Vein endothelial cell (primary cell): ENCODE measurements at places on chromosomes 16 and 17. TPM values are rescaled to one million over a fixed set of nuclear protein-coding genes. Genes with fewer than 3 reads are reported as not detected.

HOXB13 gene
- total RNA-seq, result under 0.01 TPM in 1 of 2 replicates, not detected in the other

ACSM3 gene
- 6.4 and 66.6 TPM in 2 replicates for total RNA-seq

KRT12 gene
- total RNA-seq, result not detected in 2 replicates

EXOC3L1 gene
- total RNA-seq, result 4.2 and 4.9 TPM in 2 replicates

SMIM36 gene
- total RNA-seq, result not detected in 2 replicates

EMP2 gene
- 18.9 and 20.2 TPM in 2 replicates for total RNA-seq

C17orf100 gene
- total RNA-seq, result 0.33 and 0.67 TPM in 2 replicates

UTP18 gene
- 27.8 and 37.1 TPM in 2 replicates for total RNA-seq

RNF135 gene
- 6.8 and 9.1 TPM in 2 replicates for total RNA-seq

HSD11B2 gene
- total RNA-seq, result 0.10 and 0.65 TPM in 2 replicates

SLC5A11 gene
- total RNA-seq, result 0.38 TPM in 1 of 2 replicates, not detected in the other

TELO2 gene
- total RNA-seq, result 27.9 and 32.3 TPM in 2 replicates

CES4A gene
- 1.9 and 2.0 TPM in 2 replicates for total RNA-seq

TMEM235 gene
- total RNA-seq, result not detected in 2 replicates

CCL8 gene
- 0.38 TPM in 1 of 2 replicates, not detected in the other for total RNA-seq

RND2 gene
- total RNA-seq, result under 0.01 and 0.10 TPM in 2 replicates

SMIM22 gene
- total RNA-seq, result not detected in 2 replicates

KCNH4 gene
- under 0.01 TPM in 1 of 2 replicates, not detected in the other for total RNA-seq

CACNG3 gene
- total RNA-seq, result not detected in 2 replicates

PAGR1 gene
- total RNA-seq, result 22.5 and 23.7 TPM in 2 replicates

TMEM238L gene
- total RNA-seq, result not detected in 2 replicates

PRR35 gene
- total RNA-seq, result not detected in 2 replicates

TMEM101 gene
- 33.1 and 50.0 TPM in 2 replicates for total RNA-seq

LPCAT2 gene
- total RNA-seq, result 46.7 and 60.0 TPM in 2 replicates

CENPX gene
- total RNA-seq, result 33.0 and 45.1 TPM in 2 replicates
